ENCODE measurements at places on chromosomes 7 and 10.

- peak; percentile 83 for DNase-seq
Observed at GRCh38 chr10:132961787-132962622, 19.6 kb upstream of the CFAP46 start.

- DNase-seq: no peak
Observed at GRCh38 chr10:13637303-13637856, 50.6 kb downstream of the PRPF18 start.

DNA sequence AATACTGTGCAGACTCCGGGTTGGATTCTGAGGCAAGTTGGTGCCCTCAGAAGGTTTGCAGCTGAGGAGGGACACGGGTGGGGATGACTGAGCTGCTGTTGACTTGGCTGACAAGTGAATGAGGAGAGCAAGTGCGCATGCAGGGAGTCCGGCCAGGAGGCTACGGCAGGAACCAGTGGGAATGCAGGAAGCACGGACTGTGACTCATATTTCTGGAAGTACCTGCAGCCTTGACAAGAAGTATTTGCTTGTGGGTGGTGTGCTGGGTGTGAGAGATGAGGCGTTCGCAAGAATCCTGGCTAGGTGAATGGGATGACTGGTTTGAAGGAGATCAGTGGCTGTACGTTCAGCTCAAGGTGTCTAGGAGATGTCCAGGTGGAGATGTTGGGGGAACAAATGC, 30.8 kb upstream of the FXYD4 start:
- DNase-seq: no peak

- DNase-seq: no peak
Observed at GRCh38 chr7:1721047-1721690, 51.1 kb downstream of the ELFN1 start.

DNA sequence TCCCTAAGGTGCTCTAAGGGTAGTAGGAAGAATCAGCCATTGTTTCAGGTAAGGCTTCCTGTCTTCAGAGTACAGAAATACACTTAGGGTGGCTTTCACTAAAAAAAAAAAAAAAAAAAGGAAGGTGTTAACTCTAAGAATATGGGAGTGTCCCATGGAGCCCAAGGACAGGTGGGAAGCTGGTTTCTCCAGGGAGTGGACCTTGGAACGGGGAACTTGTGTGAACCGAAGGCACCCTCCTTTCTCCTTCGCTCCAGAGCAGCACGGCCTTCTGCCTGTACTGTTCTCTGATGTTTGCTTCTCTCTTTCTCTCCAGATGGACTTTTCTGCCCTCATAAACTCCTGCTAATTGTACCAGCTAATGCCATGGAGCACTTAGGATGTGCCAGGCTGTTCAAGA, 6.2 kb downstream of the OPALIN start:
- DNase-seq: no peak

DNA sequence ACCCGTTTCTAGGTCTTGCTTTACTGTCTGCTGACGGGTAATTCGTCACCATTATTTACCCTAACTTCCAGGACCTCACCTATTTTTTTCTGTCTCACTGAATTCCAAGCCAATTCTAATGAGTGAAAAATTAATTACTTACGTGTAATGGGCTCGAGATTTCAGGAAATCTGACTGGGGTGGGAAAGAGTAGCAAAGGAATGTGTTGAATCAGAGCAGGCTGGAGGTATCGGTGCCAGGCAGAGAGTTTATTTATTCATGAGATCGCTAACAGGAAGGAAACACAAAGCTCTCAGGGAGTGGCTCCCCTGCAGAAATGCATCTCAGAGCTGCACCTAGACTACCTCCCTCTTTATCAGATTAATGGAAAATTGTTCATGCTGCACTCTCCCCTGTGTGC, 4.0 kb upstream of the DIP2C start:
- no peak for DNase-seq

GRCh38 chr10:128068398-128069285, 57.6 kb downstream of the MKI67 start:
- DNase-seq: peak; percentile 32

DNA sequence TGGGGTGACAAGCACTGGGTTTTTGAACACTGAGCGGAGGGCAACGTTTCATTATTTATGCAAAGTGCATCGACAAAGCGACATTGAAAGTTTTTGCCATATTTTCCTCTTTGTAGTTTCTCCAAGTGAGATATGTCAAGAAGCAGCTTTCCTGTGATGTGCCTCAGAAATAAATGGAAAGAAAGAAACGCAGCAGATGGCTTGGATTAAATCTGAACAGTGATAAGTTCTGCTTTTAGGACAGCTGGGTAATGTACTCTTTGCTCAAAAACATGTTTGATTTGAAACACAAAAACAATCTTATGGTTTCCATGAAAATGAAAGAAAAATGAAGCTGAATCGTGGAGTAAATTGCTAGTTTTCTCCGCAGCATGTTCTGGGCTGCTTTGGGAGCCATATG, 166.3 kb downstream of the PTPRN2 start:
- no peak for DNase-seq

DNA sequence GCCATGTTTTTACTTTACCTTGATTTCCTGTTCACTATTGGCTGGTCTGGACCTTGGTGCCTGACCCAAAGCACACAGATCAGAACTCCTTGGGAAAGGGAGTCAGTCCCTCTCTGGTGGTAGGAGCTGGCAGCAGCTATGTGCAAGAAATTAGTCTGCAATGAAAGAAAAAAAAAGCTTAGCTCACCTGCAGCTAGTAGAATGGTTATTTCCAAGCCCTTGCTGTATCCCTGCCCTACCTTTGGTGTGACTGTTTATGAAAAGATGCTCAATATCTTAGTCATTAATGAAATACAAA, 68.1 kb upstream of the PAPSS2 start:
- DNase-seq: no peak

GRCh38 chr10:60798031-60798430, 19.8 kb downstream of the CDK1 start:
- no peak for DNase-seq

DNA sequence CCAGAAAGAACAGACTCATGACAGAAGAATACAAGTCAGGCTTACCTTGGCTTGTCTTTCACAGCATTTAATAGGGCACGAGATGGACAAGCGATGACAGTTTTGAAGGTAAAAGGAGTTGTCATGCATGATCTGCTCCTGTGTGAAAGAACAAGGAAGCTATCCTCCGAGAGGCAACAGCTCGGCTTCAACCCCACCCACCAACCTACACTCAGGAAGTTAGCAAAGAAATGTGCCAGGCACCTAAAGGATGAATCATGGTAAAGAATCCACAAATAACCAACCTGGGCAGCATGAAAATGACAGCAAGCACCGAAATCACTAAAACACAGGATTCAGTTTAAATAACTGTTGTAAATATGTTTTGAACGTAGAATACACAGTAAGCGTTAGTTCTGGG, 700.2 kb downstream of the TYW1 start:
- no peak for DNase-seq

GRCh38 chr7:12518920-12519681, 51.4 kb upstream of the SCIN start:
- no peak for DNase-seq

GRCh38 chr10:19048891-19049290, 290 bp downstream of the MALRD1 start:
- no peak for DNase-seq

GRCh38 chr10:11373717-11374171, 237.7 kb downstream of the USP6NL start:
- DNase-seq: no peak

All from natural killer cell treated with Interleukin-12 subunit alpha and Interleukin-12 subunit beta and Interleukin-15 and Interleukin-18, amount 100 ng/mL, for 72 hours (primary cell).